ENCODE measurements at places on chromosomes 4 and X. TPM values are rescaled to one million over a fixed set of nuclear protein-coding genes. Genes with fewer than 3 reads are reported as not detected.

- DNase-seq: peak; percentile 57
Observed at GRCh38 chrX:39826813-39827543, 270.8 kb downstream of the BCOR start.

CFAP99 gene
- under 0.01 TPM for total RNA-seq

FNIP2 gene
- 78.9 TPM for total RNA-seq

RPS6KA6 gene
- total RNA-seq: 4.0 TPM

MAGEA2 gene
- total RNA-seq: not detected

DNA sequence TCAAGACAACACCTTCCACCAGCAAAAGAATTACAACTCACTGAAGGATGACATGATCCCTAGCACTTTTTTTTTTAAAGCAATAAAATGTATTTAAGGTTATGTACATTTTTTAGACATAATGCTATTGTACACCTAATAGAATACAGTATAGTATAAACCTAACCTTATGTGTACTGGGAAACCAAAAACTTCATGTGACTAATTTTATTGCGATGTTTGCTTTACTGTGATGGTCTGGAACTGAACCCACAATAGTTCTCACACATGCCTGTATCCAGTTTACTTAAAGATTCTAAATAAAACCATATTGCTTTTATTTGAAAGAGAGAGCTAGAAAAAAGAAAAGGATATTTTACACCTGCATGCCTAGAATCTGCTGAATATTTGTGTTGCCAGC, 4.4 kb upstream of the STS start:
- no peak for DNase-seq

- no peak for DNase-seq
Observed at GRCh38 chr4:140330311-140330900, 43.0 kb upstream of the SCOC start.

GRCh38 chr4:74418063-74418670, 26.8 kb upstream of the AREG start:
- DNase-seq: no peak

DNA sequence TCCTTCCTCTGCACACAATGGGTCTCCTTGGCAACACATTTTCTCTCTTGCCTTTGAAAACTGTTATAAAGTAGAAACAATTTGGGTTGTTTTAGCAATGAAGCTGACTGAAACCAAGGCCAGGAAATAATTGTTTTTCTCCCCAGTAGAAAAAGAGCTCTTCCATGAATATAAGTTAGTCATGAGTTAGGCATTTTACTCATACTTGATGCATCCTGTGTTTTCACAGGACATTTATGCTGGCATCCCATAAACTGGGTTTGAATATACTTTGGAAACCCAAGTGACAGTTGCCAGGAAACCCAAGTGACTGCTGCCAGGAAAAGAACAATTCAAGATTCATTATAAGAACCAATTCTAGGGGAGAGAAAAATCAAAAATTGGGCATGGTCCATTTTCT, 128.6 kb upstream of the NPY2R start:
- no peak for DNase-seq

DNA sequence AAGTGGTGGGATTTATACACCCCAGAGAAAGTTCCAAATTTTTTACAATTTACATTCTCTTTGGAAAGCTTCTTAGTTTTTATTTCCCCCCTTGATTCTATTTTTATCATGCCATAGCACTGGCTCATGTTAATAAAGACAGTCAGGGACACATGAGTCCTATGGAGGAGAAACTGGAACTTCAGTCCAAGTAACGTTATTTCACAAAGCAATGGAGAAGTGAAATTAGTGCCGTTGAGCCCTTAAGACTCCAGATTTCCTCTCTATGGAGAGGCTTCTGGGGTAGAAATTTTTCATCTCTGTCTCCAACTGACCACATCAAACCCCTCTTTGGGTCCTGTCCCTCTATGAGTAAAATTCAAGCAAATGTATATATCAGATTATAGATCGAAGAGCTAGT, 12.8 kb upstream of the TASL start:
- DNase-seq: no peak

GRCh38 chrX:45689971-45690370, 489.3 kb upstream of the DIPK2B start:
- DNase-seq: no peak

IL15 gene
- 3.3 TPM for total RNA-seq

CSAG3 gene
- total RNA-seq: not detected

MBNL3 gene
- 2.9 TPM for total RNA-seq

DNA sequence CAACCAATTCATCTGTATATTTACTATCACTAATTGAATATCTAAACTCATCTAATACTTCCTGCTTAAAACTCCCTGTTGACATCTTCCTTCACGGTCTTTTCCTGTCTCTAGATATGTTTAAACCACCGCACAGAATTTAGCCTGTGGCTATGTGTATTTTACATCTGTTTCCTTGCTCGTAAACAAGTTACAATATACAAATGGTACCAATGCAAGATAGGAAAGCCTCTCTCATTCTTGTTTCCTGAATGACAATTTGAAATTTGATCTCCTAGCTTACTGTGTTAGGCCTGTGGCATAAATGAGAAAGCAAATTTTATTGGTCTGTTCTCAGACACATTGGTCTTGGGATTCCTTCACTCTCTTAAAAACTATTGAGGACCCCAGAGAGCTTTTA, 89.7 kb upstream of the PCDH7 start:
- DNase-seq: no peak

GRCh38 chr4:107792711-107793110, 32.0 kb upstream of the SGMS2 start:
- DNase-seq: no peak

- DNase-seq: peak; percentile 62
Observed at GRCh38 chr4:1244978-1245471, 3.9 kb downstream of the CTBP1 start.

DNA sequence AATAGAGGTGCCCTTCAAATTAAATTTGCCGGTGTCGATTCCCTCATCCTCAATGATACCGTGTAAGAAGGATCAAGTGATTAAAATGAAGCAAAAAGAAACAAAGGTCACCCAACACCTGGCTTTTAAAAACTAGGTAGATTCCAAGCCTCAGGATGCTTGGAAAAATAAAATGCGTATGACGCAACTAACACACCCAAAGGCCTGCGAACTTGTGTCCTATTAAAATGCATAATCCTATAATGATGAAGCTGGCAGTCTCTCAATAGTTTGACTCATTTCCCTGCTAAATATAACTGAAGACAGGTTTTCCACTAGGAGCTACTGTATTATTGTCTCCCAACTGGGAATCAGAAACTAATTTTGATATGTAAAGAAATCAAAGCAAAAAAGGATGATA, 263.2 kb downstream of the DHX15 start:
- no peak for DNase-seq

GRCh38 chrX:100649550-100650356, 5.8 kb downstream of the SRPX2 start:
- DNase-seq: peak; percentile 68

MAB21L2 gene
- 33.3 TPM for total RNA-seq

DNA sequence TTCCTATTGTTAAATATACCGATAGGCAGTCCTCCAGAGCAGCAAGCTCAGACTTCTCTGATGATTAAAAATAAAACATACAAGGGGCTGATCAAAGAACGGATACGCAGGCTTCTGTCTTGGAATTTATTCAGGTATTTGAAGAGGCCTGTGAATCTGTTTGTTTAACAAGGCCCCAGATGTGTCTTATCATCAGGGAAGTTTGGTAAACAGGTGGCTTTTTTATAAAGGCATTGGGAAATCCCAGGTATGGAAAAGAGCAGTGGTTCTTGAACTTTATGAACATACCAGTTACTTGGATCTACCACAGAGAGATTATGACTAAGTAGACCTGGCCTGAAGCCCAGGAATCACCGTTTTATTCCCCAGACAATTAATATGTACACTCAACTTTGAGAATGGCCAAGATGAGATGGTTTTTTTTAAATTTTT, 47.9 kb downstream of the SOWAHB start:
- peak; percentile 35 for DNase-seq

HAND2 gene
- 3.8 TPM for total RNA-seq

SPANXA2 gene
- total RNA-seq: 0.29 TPM

CT45A5 gene
- total RNA-seq: not detected

DNA sequence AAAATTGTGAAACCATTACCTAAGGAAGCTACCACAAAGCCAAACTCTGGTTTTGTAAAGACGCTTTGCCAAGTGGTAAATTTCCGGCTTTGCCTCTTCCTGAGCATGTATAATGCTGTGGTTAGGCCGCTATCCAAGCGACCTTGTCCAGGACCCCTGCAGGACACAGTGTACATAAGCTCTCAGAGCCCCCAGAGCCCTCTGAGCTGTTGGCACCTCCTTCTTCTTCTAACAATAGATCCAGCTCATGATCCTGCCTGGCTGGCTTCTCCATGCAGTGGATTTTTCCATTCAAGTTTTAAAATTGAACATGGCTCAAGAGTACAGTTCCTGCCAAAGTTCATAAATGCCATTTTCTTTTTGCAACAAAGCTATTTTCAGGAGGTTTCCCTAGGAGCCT, 326.7 kb downstream of the MAPK10 start:
- DNase-seq: peak; percentile 41

- DNase-seq: no peak
Observed at GRCh38 chr4:182766857-182767250, 150.3 kb downstream of the DCTD start.

GRCh38 chr4:158067646-158068045, 105.2 kb downstream of the GASK1B start:
- DNase-seq: no peak

DNA sequence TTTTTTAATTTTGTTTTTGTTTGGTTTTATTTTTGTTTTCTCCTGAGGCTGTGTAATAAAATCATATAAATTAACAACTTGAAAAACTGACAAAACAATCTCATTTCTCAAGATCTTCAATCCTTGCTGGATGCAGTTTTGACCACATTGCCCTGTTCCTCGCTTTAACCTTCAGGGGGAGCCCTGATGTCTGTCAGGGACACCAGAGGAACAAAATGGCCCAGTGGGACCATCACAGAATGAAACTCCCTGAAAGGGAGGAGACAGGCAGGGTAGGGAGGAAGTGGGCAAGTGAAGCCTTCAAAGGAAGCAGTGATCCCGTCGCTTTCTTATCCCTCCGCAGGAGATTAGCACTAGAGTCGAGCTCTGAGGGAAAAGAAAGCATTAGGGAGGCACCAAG, 274.9 kb upstream of the LDB2 start:
- peak; percentile 32 for DNase-seq

DMRTC1 gene
- not detected for total RNA-seq

All from osteoblast (primary cell).